Adipocyte (in vitro differentiated cells): ENCODE measurements at places on chromosomes 7 and 10.

DNA sequence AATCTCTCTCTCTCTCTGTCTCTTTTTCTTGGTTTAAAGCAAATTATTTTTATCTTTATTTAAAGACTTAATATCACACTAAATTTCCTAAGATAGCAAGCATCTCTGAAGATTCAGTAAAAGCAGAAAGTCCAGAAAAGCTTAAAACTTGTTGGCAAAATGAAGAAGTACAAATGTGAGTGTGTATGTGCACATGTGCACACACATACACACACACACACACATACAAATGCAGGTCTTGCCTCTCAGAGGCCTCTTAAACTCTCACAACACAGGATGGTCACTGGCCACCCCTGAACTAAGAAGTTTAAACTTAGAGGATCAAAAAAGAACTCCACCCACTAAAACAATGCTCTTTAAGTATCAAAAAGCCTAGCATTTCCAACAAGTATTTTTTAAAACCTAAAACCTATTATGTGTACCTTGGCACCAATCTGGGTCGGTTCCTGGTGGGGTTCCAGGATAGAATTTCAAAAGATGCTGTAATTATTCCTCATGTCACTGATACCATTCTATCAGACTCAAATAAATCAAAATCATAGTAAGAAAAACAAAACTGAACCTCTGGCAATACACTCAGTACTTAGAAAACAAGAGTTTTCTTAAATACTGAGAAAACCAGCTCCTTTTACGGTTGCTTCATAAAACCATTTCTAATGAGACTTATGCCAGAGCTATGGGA lies 55.0 kb downstream of the SORBS1 start:
- no peak for DNase-seq

DNA sequence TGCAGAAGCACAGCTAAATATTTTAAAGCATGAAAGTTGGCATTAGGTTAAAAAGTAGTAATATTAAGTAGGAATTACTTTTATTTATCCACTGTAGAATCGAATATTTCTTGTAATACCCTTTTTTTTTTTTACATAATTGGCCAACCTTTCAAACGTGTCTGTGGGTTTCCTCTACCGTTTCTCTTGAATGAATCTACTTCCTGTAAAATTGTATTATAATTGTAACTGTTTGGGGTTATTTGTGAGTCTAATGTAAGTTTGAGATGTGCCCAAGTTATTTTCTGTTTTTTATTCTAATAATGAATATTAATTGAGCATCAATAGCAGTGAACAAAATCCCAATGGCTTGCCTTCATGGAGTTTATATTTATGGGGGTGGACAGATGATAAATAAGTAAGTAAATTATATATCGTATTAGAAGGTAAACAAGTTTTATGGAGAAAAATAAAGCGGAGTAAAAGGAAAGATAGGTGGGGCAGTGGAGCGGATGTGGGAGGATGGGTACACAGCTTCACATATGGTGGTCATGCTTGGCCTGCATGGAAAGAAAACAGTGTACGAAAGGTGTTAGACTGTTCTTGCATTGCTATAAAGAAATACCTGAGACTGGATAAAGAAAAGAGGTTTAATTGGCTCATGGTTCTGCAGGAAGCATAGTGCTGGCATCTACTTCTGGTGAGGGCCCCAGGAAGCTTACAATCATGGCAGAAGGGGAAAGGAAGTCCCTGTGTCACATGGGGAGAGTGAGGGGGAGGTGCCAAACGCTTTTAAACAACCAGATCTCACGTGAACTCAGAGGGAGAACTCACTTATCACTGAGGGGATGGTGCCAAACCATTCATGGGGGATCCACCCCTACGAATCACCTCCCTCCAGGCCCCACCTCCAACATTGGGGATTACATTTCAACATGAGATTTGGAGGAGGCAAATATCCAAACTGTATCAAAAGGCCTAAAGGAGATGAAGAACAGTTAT lies 5.4 kb downstream of the TSPAN13 start:
- no peak for DNase-seq

DNA sequence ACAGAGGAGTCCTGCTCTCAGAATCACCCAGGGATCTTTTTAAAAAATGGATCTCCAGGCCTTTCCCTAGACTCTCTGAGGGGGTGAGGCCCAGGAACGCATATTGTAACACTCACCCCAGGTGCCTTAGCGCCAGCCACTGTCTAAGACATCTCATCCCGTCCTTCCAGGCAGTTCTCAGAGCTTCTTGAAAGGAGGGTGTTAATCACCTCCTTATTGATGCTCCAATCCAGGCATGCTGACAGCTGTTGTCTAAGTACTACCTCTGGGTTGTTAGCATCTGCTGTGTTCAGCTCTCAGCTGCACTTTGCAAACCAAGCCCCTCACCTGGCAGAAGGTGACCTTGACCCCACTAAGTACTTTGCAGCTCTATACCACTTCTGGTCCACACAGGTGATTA lies 36.0 kb downstream of the KIAA1549 start:
- DNase-seq, result no peak

- DNase-seq, result no peak
Measured at GRCh38 chr7:8263048-8263447, 1.1 kb upstream of the ICA1 start.

GRCh38 chr7:157757211-157757610 lies 420.4 kb downstream of the DNAJB6 start:
- no peak for DNase-seq

DNA sequence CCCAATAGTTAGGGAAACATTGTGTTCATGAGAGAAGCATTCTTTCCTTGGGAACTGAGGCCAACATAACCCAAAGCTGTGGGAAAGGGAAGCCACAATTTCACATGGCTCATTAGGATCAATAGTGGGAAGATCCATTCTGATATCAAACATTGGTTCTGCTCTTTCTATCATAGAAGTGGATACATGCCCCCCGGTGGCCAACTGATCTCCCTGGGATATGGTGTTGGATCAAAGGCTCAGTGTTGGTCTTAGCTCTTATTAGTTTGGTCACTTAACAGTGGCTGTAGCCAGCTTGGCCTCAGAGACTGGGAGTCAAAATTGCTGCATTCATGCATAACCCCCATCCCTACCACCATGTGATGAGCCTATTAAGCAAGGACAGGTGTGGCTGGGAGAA lies 6.7 kb upstream of the GIMAP4 start:
- DNase-seq, result no peak

GRCh38 chr7:43593010-43593409 lies 10.1 kb downstream of the STK17A start:
- no peak for DNase-seq
